ENCODE measurements at places on chromosomes 12 and 14. TPM values are rescaled to one million over a fixed set of nuclear protein-coding genes. Genes with fewer than 3 reads are reported as not detected.

- H3K4me3 ChIP-seq = no peak overlapping the region
- no peak for DNase-seq
- no peak overlapping the region for H3K27ac ChIP-seq
- no peaks in the 10 kb centered on the region for H3K4me1 ChIP-seq
- H3K36me3 ChIP-seq = no peaks in the 10 kb centered on the region
These were observed 312.1 kb downstream of the VRK1 start for GRCh38 chr14:97109234-97109633.

- H3K36me3 ChIP-seq = peaks cover 6% of the 10 kb centered on the region
- H3K4me1 ChIP-seq = peaks cover 6% of the 10 kb centered on the region
- peak overlapping the region; percentile 59 for H3K27ac ChIP-seq
- H3K27me3 ChIP-seq = no peaks in the 10 kb centered on the region
- no peak for DNase-seq
- H3K4me3 ChIP-seq = peak overlapping the region; percentile 99
These were observed 841 bp downstream of the CALM1 start for GRCh38 chr14:90397425-90398314.

GRCh38 chr12:115840159-115840558 is 437.3 kb downstream of the MED13L start:
- no peaks in the 10 kb centered on the region for H3K4me1 ChIP-seq
- no peak overlapping the region for H3K4me3 ChIP-seq
- H3K27ac ChIP-seq = no peak overlapping the region
- DNase-seq = no peak
- no peaks in the 10 kb centered on the region for H3K36me3 ChIP-seq

DNA sequence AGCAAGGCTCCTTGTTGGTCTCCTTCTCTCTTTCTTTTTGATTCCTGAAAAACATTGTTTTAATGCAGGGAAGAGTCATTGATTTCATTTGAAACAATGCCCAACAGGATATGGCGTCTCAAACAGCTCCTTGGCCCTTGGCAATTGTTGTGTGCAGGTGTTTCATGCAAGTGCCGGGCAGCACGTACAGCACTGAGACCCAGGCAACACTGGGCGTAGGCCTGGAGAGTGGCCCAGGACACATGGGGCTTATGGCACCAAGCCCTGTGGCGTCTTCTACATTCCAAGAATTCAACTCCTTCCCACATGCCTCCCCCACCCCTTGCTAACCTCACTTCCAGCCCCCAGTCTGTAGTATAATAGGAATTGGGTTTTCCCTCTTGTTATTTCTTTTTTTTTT is 230.4 kb downstream of the SPTSSA start:
- no peaks in the 10 kb centered on the region for H3K36me3 ChIP-seq
- DNase-seq = no peak
- no peaks in the 10 kb centered on the region for H3K4me1 ChIP-seq
- H3K27me3 ChIP-seq = no peaks in the 10 kb centered on the region
- H3K4me3 ChIP-seq = no peak overlapping the region

- no peak for DNase-seq
- no peak overlapping the region for H3K4me3 ChIP-seq
These were observed 166.6 kb upstream of the RPL10L start for GRCh38 chr14:46818147-46818546.

GRCh38 chr14:90796329-90796728 is 19.9 kb downstream of the TTC7B start:
- no peaks in the 10 kb centered on the region for H3K36me3 ChIP-seq
- H3K4me3 ChIP-seq = no peak overlapping the region
- no peaks in the 10 kb centered on the region for H3K4me1 ChIP-seq

CRY1 gene
- 5.8 TPM for total RNA-seq

HCAR1 gene
- total RNA-seq = 0.05 TPM

GALNT9 gene
- not detected for total RNA-seq

MRPL42 gene
- 81.0 TPM for total RNA-seq

Data from GM12878 (cell line).